Ecto neural progenitor cell (in vitro differentiated cells): ENCODE measurements at places on chromosomes 2 and 18.
A peak's percentile ranks its signal among the peaks of the same experiment; 100 is the strongest.

GRCh38 chr2:66173645-66174044 lies 261.3 kb upstream of the MEIS1 start:
- no peak for DNase-seq

- no peak for DNase-seq
These were observed 329.2 kb downstream of the GULP1 start for GRCh38 chr2:188620916-188621315.

GRCh38 chr2:206764673-206765241 lies 371 bp downstream of the MDH1B start:
- DNase-seq, result no peak

GRCh38 chr2:210318891-210319290 lies 3.9 kb upstream of the MYL1 start:
- no peak for DNase-seq

DNA sequence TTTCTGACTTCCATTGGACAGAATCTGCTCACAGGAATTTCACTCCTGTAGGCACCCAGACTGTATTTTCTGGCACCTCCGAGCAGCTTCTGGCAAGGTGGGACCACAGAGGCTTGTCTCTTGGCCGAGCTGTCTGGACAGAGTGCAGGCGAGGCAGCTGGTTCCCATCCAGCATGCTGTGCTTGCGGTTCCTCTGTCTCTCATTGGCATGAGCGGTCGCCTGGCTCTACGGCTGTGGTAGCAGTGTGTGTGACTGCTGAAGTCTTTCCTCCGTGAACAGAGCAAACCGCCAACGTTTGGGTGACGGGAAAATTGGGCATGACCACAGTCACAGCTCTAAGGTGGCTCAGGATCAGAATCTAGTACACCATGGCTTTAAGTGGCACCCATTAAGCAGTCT lies 411.7 kb upstream of the NETO1 start:
- no peak for DNase-seq

- DNase-seq, result no peak
These were observed 204.7 kb upstream of the ITGA4 start for GRCh38 chr2:181252262-181253148.

DNA sequence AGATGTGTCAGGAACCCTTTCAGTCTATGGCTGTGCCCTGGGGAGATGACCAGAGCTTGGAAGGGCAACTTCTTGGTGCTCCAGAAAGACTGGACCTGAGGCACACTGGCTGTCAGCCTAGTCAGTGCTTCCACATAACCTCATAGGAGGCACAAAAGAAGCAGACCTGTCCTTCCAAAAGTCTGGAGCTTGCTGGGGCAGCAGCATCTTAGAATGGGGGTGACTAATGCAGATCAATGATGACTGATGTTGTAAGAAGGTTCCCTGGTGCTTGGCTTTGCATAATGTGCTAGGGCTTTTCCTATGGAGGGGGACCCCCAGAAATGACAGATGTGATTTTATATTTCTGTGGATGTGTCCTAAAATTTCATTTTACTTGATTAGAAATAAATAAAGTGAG lies 255.7 kb upstream of the THUMPD2 start:
- DNase-seq, result no peak

DNA sequence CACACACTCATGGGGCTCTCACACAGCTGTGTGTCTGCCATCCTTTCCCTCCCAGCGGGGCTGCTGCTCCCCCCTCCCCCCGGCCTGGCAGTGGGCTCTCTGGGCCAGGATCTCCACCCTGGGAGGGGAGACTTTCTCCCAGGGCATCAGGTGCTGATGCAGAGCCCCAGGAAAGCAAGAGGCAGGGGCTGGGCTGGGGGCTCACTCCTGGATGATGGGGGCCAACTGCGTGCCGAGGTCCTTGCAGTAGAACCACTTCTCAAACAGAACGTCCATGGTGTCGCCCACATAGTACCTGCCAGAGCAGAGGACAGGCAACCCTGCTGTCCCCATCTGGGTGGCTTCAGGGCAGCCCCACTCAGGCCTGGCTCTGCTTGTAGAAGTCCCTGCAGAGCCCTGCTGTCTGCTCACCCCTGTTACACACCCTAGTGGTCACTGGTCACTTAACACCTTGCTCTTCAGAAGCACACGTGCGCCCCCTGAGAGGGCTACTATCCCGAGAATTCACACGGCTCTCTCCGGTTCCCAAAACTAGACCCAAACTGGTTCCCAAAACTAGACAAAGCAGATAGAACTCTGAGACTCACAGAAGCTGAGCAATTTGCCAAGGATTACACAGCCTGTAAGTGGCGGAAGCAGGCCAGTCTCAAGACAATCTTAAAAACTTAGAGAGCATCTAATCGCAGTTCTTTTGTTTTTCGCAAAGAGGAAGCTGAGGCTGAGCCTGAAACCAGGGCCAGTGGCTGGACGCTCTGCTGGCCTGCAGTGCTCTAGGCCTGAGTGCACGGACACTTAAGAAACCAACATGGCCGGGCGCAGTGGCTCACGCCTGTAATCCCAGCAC lies 6.6 kb upstream of the OXER1 start:
- DNase-seq, result peak; percentile 77

DNA sequence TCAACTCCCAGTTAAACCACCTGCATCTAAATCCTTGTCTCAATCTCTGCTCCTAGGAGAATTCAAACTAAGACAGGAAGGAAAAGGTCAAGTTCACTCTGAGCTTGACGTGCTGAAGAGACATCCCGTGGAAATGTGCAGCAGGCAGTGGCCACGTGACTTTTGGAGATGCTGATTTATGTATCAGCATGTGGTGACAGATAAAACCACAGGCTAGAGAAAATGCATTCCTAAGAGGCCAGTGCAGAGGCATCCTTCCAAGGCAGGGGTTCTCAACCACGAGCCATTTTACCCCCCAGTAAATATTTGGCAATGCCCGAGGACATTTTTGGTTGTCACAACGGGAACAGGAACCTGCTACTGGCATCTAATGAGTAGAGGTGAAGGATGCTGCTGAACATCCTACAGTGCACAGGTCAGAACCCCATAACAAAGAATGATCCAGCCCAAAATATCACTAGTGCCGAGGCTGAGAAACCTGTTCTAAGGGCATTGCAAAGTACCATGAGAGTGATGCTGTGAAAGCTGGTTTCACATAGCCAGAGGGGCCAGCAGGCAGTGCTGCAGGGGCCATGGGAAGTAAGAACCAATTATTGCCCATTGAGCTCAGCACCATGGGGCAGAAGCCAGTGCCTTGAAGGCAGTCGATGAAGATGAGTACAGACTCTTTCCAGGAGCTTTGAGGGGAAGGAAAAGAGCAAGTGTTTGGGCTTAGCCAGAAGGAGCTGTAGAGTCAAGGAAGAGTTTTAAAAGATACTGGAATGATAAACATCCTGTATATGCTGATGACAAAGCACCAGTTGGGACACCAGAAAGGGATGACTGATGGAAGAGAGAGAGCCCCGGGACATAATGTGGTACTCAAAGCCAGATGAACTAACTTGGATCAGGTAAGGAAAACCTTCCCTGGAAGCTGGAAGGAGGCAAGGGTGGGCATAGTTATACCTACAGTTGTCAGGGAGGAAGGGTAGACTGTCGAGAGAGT lies 174.6 kb downstream of the HAUS1 start:
- peak; percentile 28 for DNase-seq

- DNase-seq, result no peak
These were observed 23.4 kb downstream of the OTX1 start for GRCh38 chr2:63073994-63074393.

DNA sequence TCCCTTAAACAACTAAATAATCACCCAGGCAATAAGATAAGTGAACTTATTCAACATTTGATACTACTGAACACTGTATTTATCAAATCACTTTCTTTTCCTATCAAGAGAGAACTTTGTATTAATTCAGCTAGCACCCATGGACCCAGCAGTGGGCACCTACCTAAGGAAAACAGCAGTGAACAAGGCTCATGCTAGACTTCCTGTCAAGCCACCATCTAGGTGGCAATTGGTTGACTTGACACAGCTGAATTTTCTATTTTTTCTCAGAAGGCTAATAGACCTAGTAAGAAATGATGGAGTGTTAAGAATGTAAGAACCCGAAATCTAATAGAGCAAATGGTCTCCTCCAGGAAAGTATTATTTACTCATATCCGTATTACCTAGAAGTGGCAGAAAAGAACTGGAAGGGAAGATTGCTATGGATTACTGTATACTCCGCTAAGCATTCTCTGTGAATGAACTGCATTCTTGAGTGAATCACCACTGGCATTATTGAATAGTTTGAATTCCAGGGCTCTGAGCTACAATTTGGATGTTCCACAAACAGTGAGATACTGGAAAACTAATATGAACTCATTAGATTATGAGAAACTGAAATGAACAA lies 988.2 kb upstream of the CDH2 start:
- no peak for DNase-seq

- no peak for DNase-seq
These were observed 96.6 kb downstream of the RAPH1 start for GRCh38 chr2:203438528-203438927.

GRCh38 chr18:7955175-7955574 lies 388.1 kb downstream of the PTPRM start:
- DNase-seq, result no peak

- no peak for DNase-seq
These were observed 132.9 kb downstream of the BARD1 start for GRCh38 chr2:214676421-214677089.

GRCh38 chr18:3342628-3343027 lies 80.7 kb downstream of the MYL12B start:
- no peak for DNase-seq

DNA sequence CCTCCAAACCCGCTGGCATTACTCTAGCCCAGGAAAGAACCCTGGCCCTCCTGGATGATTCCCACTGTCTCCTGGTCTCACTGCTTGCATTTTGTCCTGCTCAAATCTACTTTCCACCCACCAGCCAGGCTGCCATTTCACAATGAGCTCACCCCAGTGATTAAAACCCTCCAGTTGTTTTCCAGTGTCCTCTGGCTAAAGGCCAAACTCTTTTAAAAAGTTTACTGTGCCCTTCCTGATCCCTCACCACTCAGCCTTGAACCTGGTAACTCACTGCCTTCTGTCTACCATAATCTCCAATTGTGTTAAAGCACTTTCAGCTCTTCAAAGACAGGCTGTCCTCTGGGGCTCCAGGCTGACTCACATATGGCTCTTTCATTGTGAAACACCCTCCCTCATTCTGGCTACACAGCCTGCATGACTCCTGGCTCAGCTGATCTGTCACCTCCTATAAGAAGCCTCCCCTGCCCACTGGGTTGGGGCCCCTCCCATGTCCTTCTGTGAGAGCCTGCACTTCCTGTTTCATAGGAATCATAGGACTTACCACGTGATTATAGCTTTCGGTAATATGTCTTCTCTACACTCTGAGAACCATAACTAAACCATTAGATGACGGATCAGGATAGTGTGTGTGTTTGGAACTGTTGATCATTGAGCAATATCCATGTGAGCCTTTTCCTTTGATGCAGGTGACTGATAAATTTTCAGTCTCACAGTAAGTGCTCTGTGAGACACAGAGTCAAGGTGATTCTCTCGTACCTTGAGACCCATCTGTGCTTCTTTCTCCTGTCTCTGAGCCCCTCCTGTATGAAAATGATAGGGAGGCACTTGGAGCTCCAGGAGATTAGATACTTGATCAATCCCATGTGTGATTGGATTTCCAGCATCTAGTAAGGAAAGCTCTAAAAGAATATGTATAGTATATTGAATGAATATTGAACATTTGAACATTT lies 590.8 kb upstream of the ID2 start:
- DNase-seq, result no peak

- DNase-seq, result no peak
These were observed 22.5 kb upstream of the LYPD6B start for GRCh38 chr2:149015926-149016563.

GRCh38 chr2:69893684-69894551 lies at the start of gene SNRNP27:
TSS of gene SNRNP27 (plus strand) at chr2:69893956. CDS start at chr2:69893985, 29 bp downstream.
- DNase-seq, result peak; percentile 86

DNA sequence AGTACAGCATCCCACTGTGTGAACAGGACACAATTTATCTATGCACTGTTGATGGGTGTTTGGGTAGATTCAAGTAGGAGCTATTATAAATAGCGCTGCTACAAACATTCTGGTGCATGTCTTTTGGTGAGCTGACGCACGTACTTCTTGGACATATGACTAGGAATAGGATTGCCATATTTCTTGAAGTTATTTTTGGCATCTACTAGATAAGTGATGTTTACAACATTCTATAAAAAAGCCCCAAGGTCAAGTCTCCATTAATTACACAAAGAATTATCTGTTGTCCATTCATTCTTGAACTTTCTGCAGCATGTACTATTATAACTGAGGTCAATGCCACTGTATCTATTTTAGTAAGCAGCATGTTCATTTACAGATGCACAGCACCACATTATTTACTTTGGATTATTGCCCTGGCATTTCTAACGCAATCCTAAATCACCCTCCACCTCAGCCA lies 225.5 kb upstream of the TMEM200C start:
- no peak for DNase-seq

DNA sequence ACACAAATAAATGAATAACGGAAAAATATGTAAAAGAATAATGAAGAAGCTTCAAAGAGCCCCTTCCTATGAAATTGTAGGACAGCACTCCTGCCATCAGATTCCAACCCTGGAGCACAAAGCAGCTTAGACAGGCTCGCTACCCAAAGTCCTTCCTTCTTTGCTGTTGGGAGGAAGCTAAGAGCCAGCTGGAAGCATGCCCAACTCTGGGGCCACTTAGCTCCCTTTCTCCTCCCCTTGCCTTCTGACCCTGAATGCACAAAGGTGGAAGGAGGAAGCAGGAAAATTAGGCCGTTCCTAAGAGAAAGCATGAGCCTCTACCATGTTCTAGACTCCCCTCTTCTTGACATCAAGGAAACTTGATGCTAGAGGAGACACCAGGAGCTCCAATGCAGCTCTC lies 700.8 kb downstream of the RNF144A start:
- no peak for DNase-seq

GRCh38 chr2:33272001-33272400 lies 204.4 kb upstream of the RASGRP3 start:
- DNase-seq, result no peak

DNA sequence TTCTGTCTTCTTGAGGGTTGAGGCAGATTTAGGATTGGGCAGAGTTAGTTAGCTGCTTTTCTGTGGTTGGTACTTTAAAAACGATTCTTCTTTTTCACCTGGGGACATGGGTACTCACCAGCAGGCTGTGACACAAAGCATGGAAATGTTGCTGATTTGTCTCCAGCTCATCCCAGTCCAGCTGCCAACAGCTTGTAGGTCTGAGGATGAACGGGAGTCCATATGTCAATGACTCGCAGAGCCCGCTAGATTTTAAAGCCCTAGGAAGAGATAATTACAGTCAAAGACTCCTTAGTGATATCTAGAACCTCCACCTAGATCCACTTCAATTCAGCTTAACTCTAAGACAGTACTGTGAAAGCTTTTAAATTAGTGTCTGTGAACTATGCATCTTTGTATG lies 20.8 kb downstream of the DOK1 start:
- no peak for DNase-seq

GRCh38 chr2:128156812-128157211 lies 65.8 kb downstream of the UGGT1 start:
- no peak for DNase-seq

GRCh38 chr2:202689459-202689858 lies 54.7 kb downstream of the FAM117B start:
- no peak for DNase-seq

- no peak for DNase-seq
These were observed 35.4 kb upstream of the COL6A3 start for GRCh38 chr2:237449193-237449881.

- no peak for DNase-seq
These were observed 147.0 kb upstream of the OSR1 start for GRCh38 chr2:19505199-19506136.
